ENCODE measurements at places on chromosomes 12 and 14. TPM values are rescaled to one million over a fixed set of nuclear protein-coding genes. Genes with fewer than 3 reads are reported as not detected.
A peak's percentile ranks its signal among the peaks of the same experiment; 100 is the strongest.

GRCh38 chr14:103997391-103997790 lies 55.1 kb upstream of the RD3L start:
- DNase-seq, result no peak

TPH2 gene
- not detected for total RNA-seq

- DNase-seq, result no peak
These were observed 7.1 kb downstream of the RACGAP1 start for GRCh38 chr12:50018154-50018553.

DNA sequence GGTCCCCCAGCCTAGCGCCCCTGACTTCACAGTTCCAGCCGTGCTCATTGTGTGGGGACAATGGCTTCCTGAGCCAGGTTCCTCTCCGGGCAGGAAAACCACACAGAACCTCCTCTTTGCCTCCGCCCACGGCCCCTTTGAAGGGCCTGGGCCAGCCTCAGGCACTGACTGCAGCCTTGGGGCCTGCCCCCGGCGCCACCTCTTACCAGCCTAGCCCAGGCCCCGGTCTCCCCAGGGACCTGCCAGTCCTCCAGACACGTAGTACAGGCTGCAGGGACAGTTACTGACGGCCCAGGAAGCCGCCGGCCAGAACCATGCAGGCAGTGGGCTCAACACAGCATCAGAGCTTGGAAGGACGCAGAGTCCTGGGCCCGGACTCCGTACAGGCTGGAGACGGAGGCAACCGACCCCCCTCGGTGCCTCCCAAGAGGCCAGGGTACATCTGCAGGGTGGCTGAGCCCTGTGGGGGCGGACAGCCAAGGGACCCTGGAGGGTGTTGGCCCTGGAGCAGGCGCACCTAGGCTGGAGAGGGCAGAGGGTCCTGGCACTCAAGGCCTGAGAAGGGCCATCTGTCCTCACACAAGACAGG lies 20.9 kb upstream of the NUDT14 start:
- DNase-seq, result no peak

DLGAP5 gene
- total RNA-seq, result 58.4 TPM

DNA sequence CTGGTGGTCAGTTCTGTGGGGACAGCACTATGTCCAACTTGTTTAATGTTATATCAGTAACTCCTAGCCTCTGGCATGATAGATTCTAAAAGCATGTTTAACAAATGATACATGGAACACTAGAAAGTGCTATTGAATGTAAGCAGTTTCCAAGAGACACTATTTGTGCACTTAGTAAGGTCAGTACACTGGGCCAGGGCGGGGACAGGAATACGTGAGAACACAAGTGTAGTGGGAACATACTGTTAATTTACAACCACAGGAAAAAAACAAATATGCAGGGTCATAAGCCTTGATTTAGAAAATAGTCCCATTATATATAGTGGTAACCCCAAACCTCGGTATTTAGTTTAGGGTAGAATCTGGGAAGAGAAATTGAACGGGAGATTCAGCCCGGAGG lies 88.9 kb upstream of the SLC38A2 start:
- no peak for DNase-seq

PLD4 gene
- total RNA-seq, result not detected

DNA sequence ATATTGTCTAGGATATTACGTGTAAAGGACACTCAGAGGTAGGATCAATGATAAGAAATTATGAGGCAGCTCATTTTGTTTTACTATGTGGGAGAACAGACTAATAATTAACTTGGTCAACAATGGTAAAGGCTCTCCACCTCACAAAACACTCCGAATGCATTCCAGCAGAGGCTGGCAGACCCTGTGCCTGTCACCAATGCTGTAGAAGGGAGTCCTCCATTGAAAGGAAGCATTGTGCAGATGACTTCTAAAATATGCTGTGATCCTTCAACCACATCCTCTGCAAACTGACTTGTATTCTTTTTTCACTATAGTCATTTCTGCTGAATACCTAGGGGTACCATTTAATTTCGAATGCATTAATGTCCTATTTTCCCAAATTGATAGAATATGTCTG lies 119.6 kb upstream of the EEA1 start:
- no peak for DNase-seq

ADAMTS20 gene
- 0.22 TPM for total RNA-seq

DNA sequence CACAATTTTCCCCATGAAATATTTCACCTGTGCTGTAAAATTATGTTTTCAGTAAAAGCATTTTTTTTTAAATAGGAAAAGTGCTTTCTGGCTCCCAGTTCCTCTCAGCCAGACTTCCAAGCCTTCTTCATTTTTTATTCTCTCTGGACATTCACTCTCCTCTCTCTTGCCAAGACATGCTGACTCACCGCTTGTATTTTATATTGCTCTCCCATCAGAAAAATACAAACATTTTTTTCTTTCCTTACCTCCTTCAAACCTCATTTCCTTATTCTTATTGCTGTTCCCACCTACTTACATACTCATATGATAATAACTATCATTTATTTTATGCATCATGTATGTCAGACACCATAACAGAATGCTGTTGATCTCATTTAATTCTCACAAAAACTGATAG lies 37.7 kb upstream of the ZNF641 start:
- DNase-seq, result peak; percentile 37

DNA sequence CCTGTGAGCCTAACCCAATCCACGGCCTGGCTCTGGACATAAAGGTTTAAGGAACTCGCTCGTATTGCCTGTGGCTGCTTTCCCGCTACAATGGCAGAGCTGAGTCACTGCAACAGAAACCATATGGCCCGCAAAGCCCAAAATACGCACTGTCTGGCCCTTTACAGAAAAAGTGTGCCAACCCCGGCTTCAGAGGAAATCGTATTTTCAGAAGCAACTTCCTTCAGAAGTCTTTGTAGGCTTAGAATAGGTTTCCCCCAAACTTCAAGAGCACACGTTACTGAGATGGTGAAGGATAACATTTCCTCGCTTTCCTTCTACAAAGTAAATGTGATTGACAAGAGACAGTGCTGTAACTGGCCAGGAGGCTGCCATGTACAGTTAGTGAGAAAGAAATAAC lies 34.8 kb upstream of the TESC start:
- DNase-seq, result no peak

GRCh38 chr12:3752741-3753486 lies at the start of gene CRACR2A:
TSS of gene CRACR2A (minus strand) at chr12:3753109. CDS start at chr12:3696999, 56,110 bp downstream.
- DNase-seq, result no peak

AQP2 gene
- total RNA-seq, result not detected

- DNase-seq, result no peak
These were observed 35.7 kb downstream of the LRFN5 start for GRCh38 chr14:41642367-41642766.

DNA sequence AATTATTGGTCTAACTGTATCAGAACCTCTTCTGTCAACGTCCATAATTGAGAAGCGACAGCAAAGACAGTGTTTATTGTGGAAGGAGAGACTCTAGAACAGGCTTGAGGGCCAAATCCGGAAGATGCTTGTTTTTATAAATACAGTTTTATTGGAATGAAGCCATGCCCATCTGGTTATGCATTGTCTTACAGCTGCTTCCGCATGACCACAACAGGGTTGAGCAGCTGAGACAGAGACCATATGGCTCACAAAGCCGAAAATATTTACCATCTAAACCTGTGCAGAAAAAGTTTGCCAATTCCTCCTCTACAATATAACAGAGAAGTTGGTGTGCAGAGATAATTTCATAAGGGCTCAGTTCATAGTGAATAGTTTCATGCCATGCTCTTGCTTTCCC lies 24.5 kb downstream of the PRKAB1 start:
- no peak for DNase-seq

DNA sequence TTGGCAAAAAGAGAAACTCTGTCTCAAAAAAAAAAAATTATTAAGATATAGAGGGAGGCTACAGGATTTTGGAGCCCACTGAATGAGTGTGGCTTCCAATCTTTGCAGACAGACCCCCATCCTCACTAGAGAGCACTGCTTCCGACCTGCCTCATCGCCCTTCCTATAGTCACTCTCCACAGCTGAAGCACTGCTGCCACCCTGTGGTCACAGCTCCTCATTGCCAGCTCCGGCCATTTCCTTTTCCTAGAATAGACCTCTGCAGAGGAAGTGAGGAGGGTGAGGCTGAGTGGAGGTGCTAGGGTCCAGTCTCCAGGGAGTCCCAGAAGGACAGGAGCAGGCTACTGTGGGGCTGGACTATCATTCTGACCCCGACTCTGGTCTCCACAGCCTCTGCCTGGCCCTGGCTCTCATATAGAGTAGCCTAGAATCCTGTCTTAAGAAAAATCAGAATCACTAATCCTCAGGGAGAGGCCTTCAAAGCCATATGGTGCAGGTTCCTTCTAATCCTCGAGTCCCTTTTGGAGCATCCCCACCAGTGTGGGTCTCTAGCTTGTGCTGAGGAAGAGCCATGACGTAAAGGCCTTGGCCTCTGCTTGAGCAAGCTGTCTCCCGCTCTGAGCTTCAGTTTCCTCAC lies 1.4 kb upstream of the NPFF start:
- peak; percentile 75 for DNase-seq

DNA sequence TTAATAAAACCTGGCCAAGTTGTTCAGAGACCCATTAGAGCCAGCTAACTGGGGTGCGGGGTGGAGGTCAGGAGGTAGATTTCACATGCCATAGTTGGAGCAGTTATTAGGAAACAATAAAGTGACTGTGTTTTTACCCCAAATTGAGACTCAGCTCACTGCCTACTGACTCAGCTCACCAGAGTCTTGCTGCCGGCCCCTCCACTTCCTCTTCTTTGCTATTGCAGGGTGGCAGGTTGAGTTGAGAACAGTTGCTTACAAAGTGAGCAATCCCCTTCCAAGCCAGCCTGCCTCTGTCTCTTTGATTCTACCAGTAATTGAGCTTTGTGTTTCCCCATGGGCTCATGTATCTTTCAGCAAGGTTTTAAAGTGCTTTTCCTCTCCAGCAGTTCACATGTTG lies 12.9 kb downstream of the ST8SIA1 start:
- DNase-seq, result no peak

DNA sequence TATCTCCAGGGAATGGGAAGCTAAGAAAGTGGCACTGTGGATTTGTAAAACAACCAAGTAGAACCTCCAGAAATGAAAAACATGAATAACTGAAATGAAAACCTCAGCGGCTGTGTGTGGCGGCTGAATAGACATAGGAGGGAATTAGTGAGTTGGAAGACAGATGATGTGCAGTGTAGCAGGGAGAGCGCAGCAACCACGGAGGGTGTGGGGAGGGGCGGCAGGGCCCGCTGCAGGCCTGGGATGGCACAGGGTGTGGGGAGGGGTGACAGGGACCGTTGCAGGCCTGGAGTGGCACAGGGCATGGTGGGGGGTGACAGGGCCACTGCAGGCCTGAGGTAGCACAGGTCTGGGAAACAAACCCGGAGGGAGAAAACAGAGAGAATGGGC lies 51.1 kb downstream of the BEGAIN start:
- DNase-seq, result no peak

DNA sequence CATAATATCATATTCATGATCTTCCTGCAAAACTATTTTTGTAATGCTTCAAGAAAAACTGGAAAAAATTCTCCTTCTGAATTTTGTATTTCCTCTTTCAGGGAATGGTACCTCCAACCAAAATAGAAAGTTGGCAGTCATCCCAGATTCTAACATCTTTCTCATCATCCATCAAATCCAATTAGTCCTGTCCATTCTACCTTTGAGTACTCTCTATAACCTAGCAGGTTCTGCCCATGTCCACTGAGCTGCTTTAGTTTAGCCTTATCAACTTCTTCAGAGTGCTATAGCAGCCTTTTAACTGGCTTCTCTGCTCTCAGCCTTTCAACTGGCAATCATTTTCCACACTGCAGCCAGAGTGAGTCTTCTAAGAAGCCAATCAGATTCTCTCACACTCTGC lies 236.2 kb downstream of the AKAP6 start:
- no peak for DNase-seq

OTX2 gene
- not detected for total RNA-seq

DNA sequence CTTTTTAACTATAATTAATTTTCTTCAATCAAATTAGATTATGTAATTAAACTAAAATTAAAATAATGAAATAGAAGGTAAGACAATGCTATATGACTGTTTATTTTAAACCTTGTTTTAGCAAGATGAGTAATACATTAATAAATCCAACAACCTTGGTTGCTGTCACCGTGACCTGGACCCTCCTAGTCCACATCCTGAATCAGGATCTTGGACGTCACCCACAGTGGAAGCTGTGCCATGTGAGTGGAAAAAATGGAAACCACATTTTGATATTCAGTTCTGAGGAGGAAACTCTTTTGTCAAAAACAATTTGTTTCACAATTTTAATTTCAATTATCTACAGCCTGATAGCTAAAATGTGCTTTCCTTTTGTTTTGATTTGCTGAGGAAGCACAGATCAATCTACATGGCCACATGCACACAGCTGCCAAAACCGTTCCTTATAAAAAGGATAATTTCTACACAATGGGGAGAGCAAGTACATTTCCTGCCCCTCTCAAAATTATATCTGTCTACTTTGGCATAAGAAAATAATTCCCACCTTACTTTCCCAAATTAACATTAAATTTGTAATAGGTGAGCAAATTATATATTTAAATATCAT lies 255.5 kb downstream of the RASSF9 start:
- DNase-seq, result peak; percentile 46

ZNF891 gene
- total RNA-seq, result 0.86 TPM

SDR9C7 gene
- 0.12 TPM for total RNA-seq

- peak; percentile 76 for DNase-seq
These were observed 7.9 kb upstream of the NAA25 start for GRCh38 chr12:112116232-112117060.

KRT6C gene
- not detected for total RNA-seq

Data from A172 (cell line).